ENCODE measurements at places on chromosomes 6 and 20. TPM values are rescaled to one million over a fixed set of nuclear protein-coding genes. Genes with fewer than 3 reads are reported as not detected.
A peak's percentile ranks its signal among the peaks of the same experiment; 100 is the strongest.

DNA sequence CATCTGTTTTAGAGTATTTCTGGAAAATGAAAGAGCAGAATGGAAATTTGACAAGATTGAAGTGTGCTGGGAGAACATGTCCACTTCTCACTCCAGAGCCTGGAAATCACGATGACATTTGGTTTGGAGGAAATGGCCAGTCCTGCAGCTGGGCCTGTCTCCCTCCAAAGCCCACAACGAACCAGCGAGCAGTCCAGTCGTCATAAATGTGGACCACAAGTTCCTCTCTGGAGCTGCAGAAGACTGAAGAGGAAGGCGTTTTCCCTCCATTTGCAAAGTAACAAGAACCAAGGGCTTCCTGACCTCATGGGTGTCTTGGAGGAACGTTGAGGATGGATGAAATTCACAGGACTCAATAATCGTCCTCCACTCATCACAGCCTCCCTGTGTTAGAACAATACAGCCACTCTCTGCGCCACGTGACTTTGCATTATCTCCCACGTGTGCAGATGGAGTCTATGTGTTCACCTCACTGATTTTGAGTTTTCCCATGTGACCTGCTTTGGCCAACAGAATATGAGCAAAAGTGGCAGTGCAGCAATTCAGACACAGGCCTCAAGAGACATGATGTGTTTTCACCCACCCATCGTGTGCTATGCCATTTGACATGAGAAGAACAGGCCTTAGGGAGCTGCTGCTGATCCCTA, 9.1 kb upstream of the SPATS1 start:
- DNase-seq, result no peak

DNA sequence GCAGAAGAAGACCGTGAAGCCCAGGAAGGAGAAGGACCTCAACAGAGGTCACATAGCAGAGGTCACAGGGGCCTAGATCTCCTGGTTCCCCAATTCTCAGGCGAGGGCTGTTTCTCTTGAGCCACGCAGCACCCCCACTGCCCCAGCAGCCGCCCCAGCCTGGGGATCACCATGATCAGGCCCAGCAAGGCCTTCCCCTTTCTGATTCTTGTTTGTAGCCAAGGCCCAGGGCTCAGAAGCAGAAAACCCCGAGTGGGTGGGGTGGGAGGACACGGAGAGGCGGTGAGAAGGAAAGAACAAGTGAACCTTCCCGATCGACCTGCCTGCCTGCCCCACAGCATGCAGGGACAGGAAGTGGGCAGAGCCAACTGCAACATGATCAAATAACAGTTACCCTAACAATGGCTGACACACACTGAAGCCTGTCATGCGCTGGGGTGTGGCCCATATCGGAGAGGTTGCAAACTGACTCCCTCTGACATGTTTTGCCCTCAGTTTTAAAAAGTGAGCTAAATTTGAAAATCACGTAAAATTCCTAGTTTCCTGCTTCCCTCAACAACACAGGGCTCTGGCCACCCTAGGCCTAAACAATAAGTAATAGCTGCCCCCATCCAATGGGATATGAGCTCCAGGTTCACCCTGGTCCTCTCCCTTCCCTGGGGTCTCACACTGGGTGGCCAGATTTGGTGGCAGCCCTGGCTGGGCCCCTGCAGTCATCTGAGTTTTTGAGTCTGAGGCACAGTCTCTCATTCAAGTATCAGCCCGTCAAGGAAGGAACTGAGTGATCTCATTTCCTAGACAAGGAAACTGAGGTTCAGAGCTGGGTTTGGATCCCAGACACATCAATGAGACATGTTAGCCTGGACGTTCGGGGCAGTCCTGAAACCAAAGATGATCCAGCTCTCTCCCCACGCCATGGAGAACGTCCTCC, 6.5 kb downstream of the PEDS1 start:
- DNase-seq, result peak; percentile 84

GPR6 gene
- not detected for total RNA-seq

DNA sequence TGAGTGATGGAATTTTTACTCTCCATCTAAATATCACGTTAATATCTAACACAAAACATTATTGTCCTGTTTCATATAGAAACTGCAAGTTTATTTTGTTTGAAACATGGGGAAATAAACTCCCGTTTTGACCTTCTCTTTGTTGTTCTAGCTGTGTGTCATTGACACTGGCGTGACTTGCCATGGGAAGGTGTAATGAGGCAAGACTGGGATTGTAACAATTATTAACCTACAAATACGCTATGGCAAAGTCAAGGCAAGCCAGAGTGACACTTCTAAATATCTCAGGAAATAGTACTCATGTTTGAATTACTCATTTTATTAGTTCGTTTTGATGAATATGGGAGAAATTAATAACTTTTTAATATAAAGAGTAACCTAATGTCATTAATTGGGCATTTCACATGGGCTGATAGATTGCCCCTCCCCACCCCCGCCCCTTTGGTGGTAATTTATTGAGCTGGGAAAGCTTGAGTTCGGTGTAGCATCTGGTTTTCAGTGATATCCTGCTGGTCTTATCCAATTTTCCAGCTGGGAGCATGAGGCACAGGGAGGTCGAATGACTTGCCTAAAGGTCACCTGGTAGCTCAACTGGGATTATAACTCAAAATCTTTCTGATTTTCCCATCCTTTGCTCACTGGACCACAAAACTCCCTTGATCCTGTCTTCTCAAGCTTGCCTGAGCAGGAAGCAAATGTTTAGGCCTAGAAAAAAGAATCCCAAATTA, 380.6 kb upstream of the JAG1 start:
- no peak for DNase-seq

USP49 gene
- total RNA-seq, result 4.5 TPM

DNA sequence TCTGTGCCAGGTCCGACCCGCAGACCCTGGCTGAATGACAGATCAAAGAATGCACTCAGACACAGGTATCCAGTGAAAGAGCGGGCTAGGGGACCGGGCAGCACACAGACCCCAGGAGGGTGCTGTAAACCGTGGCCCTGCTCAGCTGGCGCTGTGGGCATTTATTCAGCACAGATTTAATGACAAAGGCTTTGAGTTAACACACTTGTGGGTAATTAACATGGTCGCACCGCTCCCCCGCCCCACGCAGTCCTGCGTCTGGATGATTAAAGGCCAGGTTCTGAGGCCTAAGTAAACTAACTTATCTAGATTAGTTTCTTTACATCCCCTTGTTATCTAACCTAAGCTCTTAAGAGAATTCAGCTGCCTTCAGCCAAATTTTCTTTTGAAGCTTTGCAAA, 3.5 kb downstream of the MAK start:
- DNase-seq, result no peak

GRCh38 chr6:117548797-117549301, 53.5 kb downstream of the GOPC start:
- DNase-seq, result peak; percentile 87

DNA sequence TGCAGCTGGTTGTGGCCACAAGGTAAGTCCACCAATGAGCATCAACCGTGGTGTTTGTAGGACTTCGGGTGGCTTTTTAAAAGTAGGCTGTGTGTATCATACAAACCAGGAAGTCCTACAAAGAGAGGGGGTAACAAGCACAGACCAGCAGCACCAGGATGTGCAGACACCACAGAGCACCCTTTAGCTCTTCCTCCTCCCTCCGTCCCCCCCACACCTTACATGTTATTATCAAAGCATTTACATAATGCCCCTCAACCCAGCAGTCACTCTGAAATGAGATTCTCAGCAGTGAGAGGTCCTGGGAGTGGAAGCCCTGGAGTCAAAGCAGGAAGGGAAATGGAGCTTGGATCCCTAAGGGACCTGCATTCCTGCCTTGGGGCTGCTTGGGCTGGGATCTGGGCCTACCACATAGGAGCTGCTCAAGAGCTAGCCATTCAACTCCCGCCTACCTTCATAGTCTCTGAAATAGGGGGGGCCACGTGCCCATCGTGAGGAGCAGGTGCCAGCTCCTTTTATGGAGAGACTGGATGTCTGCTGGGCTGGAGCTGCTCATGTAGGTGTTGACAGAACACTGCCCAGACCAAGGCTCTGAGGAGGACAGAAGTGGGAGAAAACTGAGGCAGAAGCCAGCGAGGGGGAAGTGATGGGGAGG, 90.6 kb downstream of the PSMB1 start:
- DNase-seq, result no peak

- DNase-seq, result no peak
Observed at GRCh38 chr6:5506149-5506548, 244.8 kb downstream of the FARS2 start.

DNA sequence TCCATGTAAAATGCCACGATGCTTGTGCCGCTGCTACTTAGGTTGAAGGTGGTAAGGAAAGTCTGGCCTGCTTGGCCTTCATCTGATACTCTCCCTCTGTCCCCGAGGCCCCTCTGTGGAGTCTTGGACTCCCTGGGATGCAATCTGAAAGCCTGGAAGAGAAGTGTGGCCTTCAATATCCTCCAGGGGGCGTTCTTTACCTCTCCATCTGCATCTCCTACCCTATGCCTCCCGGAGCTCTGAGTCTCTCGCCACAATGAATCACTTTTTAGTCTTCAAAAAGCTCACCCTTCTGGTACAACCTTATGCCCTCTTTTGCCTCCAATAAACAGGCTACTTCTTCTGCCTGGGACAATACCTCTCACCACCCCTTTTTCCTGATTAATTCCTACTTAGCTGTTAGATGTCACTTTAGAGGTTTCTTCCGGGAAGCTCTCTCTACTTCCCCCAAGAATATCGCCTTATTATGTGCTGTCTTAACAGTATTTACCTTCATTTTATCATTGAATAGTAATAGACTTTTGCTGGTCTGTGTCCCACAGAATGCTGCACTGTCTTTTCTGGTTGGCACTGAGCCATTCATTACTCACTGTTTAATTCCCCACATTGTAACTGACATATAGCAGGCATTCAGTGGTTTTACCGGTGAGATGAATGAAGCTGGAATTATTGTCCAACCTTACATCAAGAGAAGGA, 13.9 kb upstream of the ATG5 start:
- peak; percentile 57 for DNase-seq

NRSN1 gene
- not detected for total RNA-seq

DNA sequence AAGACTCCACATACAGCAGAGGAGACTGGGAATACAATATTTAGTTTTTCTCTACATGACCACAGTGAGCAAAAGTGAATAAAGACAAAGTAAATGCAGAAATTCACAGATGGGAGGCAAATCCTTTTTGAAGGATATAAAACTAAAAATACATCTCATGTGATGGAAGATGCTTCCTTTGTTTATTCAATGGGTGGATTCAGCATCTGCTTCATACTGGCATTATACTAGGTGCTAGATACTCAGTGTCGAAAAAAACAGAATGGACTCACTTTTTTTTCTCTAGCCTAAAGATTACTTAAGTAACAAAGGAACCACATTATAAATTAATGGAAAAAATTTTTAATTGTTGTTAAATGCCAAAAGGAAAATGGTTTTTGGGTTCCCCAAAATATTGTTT, 216.2 kb downstream of the TRDN start:
- DNase-seq, result no peak

DNA sequence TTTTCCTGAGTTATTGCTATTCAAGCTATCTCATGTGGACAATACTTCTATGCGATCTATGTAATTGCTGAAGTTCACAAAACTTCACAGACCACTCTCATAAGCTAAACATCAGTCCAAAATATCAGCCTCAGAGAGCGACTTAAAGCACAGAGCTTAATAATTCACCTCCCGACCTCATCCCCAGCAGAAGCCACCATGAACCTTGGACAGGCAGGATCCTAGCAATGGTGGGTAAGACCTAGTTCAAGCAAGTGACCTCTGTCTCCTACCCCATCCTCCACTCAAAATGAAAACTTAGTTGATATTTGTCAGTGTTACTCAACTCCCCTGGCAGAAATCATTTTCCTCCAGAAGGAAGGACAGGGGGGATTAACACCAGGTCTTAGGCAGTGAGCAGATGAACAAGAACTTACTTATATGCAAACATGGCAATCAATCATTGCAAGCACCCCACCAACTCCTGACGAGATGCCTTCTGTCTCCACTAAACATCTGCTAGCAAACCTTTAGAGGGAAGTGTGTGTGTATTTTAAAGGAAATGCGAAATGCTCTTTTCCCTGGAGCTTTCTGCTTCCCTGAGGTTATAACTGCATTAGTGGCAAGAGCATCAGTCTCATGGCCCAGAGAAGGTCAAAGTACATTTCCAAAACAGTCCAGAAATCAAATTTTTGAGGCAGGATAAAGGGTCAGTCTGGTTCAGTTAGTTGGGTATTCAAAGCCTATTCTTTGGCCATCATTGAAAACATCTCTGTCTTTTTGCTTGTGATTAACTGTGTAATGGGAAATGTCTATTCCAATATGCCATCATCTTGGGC, 90.0 kb downstream of the SLC22A23 start:
- no peak for DNase-seq

DNA sequence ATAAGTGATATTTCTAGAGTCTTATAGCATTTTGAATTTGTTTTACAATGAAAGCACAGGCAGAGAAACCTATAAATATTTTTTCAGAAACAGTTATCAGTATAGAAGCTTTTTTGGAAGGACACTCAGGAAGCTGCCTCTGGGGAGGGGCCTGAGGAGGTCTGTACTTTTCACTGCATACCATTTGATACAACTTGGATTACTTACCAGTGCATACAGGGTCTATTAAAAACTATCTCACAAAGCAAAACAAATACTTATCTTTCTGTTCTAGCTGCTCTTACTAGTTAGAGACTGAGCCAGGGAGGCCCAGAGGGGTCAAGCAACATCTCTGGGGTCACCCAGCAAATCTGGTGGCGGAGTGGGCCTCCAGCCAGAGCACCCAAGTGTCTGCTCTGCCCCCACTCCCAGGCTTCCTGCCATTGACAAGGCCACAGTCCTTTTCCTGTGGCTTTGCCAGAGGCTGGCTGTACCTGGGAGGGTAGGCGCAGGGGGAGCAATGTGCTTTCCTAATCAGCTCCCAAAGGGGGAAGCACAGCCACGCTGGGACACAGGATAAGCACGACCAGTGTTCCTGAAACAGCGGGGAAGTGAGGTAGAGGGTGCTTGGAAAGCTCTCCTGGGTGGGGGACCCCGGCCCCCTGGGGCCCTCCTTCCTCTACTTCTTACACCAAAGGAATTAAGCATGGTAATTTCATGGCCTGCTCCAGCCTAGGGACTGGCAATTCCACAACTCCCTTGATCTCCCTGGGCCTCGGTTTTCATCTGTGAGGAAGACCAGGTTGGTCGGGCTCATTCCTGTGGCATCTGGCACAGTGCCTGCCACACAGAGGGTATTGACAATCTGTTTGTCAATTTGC, 7.8 kb downstream of the TCF15 start:
- DNase-seq, result peak; percentile 27

- peak; percentile 29 for DNase-seq
Observed at GRCh38 chr6:99151634-99152346, 197.7 kb downstream of the FAXC start.
